ENCODE measurements at places on chromosomes 6 and 20.
A peak's percentile ranks its signal among the peaks of the same experiment; 100 is the strongest.

GRCh38 chr6:38695933-38696332, 7.0 kb downstream of the GLO1 start:
- no peak for DNase-seq

DNA sequence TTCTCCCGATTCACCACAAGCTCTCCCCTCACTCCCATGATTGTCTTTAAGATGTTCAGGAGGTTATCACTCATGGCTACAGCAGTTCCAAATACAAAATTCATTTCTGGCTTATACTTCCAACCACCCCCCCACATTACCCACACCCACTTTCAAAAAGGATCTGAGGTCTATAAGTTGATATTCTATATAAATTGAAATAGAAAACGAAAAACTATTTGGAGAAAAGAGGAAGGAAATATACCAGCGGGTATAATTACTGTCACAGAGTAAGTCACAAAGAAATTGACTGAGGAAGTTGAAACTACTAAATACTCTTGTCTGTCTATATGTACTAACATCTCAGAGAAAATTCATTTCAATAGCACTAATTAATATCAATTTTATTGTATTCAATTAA, 112.7 kb upstream of the TNFAIP3 start:
- no peak for DNase-seq

DNA sequence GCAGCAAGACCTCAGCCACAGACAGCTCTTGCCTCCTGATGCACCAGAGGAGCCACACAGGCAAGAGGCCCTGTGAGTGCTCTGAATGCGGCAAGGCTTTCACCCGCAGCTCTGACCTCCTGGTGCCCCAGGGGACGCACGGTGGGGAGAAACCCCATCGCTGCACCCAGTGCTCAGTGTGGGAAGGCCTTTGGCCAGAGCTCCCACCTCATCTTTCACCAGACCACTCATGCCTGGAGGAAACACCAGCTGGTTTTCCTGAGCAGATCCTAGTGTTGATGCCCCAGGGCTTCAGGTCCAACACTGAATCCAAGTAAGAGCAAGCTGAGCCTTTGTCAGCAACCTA, 37.0 kb upstream of the XRN2 start:
- DNase-seq: no peak

- no peak for DNase-seq
These were observed 26.5 kb downstream of the TM9SF4 start for GRCh38 chr20:32135983-32136515.

GRCh38 chr6:139881728-139882211, 507.3 kb upstream of the CITED2 start:
- DNase-seq: peak; percentile 45

DNA sequence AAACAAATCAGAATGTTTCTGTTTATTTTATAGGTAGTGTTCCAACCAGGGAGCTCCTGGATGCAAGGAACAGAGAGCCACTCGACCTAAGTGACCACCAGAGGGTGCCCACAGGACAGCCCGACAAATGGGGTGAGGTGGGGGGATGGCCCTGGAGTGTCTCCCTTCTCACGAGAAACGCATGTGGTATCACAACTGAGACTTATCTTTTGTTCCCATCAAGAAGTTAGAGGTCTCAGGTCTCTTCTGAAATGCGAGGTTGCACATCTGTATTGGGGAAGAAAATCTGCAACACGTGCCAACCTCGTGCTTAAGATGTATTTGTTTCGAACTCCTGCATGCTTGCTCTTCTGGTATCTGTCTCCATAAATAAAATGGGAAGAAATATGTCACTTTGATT, 104.0 kb downstream of the ISM1 start:
- no peak for DNase-seq

DNA sequence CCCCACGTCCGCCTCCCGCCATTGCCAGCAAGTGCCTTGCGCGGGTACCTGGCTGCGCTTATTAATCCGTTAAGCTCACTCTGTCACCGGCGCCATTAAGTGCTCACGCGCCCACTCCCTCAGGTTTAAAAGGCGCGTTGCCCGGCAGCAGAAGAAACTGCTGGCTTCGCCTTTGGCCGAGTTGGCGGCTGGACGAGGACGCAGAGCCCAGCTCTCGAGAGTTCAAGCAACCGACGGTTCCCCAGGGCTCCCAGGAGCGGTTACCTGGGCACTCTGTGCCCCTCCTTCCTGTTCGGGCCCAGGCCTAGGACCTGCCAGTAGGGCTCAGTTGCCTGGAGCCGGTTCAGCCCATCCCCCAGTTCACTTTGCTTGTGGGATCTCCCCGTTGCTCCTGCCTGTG, at the start of gene GGTLC1:
Gene GGTLC1 (minus strand): TSS at position 219 of the 400 bp plus-strand sequence. CDS start 2,168 bp downstream, outside the sequence.
- DNase-seq: no peak

DNA sequence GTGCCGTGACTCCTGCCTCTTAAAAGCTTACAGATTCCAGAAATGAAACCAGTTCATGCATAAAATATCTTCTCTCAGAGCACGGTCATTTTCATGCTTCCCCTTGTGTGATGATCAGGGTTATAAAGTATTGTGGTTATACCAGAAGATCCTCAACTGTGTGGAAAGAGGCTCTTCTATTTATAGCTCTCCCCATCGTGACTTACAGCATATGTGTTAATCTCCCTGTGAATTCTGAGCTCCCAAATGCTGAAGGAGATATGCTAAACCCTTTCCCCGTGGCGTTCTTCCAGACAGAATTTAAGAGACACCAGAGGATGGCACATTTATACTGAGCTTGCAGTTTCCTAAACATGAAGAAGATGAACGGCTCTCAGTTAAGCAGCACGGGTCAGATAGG, 158.8 kb downstream of the CDH26 start:
- no peak for DNase-seq

- DNase-seq: no peak
These were observed 12.2 kb downstream of the NFKBIL1 start for GRCh38 chr6:31559606-31559957.

GRCh38 chr6:149223904-149224351, 93.6 kb upstream of the TAB2 start:
- DNase-seq: no peak

GRCh38 chr6:104201557-104201956, 658.2 kb downstream of the HACE1 start:
- DNase-seq: no peak

DNA sequence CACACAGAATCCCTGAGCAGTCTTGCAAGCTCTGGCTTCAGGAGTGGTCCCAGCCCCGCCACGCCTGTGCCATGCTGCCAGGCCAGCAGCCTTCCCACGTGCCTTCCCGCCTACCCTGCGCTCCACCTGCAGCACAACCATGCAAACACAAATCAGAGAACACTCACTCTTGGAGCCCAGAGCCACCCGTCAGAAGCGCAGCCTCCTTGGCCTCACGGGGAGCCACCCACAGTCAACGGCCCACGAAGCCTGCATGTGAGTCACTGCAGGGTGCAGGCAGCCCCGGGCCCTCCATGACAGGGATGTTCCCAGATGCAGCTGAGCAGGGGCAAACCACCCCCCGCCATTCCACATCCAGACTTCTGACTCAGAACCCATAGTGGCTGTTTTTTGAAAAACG, 217.0 kb downstream of the DLL1 start:
- no peak for DNase-seq

- DNase-seq: no peak
These were observed 129.1 kb upstream of the SALL4 start for GRCh38 chr20:51931371-51931781.

- DNase-seq: no peak
These were observed 14.3 kb upstream of the MTRF1L start for GRCh38 chr6:153016846-153017245.

- no peak for DNase-seq
These were observed 396.5 kb downstream of the HDGFL1 start for GRCh38 chr6:22965889-22966288.

DNA sequence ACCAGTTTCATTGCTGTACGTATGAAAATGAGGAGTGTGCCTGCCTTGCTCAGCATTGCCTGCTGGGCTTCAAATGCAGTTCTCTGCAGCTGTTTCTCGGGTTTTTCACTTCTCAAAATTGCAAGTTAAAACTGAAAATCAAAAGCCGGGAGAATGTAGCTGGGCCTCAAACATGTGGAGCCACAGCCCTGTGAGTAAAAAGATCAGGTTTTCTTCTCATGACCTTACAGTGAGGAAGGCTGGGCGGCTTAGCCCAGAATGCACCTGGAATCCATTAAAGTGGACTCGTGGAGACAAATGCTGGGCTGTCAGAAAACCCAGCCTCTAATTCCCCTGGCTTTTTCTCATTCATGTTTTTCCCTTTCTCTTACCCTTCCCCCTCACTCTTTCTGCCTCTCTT, 34.4 kb downstream of the DSE start:
- DNase-seq: no peak

DNA sequence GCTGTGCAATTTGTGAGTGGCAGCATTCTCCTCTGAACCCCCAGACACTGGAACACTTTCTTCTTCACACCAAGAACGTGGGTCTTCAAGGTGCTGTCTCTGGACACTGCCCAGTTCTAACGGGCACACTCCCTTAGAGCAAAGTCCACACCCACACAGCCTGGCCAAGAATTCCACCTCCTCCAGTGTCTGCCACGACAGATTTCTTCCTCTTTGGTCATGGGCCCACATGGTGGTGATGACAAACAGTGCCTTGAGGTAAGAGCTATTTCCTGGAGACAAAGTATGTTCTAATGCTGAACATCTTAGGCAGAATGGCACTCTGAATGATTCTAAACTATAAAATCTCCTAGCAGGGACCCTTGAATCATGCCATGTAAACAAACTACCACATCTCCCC, 25.5 kb upstream of the SSTR4 start:
- peak; percentile 18 for DNase-seq

GRCh38 chr6:157428427-157429202, 47.6 kb downstream of the ZDHHC14 start:
- DNase-seq: no peak

GRCh38 chr6:101429270-101429669, 35.8 kb downstream of the GRIK2 start:
- no peak for DNase-seq

DNA sequence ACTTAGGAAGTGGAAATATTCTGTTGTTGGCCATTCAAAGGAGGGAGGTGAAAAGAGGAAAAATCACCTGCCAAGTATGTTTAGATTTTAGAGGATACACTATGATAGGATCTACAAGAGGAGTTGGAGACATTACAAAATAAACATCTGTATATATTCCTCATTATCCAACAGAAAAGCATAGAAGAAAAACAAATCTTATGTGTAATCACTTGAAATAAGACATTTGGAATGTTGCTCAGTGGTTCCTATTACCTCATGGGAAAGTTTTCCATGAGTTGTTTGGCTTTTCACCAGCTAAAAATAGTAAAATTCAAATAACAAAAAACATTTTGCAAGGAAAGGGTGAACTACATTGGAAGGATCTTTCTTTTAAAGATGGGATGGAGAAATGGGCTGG, 76.7 kb upstream of the CARMIL1 start:
- peak; percentile 42 for DNase-seq

DNA sequence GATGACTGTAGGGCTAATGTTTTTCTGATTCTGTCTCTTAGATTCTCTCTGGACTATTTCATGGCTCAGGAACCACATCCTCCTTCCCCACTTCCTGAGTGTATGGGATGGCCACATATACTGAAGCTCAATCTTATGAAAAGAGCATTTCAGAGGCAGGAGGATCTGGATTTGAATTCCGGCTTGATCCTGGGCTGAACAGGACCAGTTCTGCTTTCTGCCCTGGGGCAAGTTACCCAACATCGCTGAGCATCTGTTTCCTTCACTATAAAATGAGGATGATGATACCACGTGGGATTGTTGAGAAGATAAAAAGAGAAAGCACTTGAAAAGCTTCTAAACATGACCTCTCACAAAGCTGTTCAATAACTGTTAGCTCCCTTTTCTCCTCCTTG, 168.4 kb upstream of the TNFAIP3 start:
- DNase-seq: no peak

DNA sequence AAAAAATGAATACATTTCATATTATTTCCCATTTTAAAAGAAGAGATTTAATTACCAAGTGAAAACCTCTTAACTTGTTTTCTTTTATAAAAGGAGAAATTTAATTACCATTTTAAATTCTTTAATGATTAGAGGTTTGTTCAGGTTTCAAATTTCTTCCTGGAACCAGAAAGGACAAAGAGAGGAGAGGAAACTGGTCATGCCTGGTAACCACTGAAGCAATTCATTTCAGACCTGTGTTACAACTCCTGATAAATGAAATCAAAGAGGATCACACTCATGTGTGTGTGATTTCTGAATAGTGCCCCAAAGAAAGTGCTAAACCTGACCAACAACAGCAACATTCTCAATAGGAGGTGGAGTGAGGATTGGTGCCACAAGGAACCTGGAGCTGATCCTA, 12.6 kb upstream of the SLPI start:
- no peak for DNase-seq

DNA sequence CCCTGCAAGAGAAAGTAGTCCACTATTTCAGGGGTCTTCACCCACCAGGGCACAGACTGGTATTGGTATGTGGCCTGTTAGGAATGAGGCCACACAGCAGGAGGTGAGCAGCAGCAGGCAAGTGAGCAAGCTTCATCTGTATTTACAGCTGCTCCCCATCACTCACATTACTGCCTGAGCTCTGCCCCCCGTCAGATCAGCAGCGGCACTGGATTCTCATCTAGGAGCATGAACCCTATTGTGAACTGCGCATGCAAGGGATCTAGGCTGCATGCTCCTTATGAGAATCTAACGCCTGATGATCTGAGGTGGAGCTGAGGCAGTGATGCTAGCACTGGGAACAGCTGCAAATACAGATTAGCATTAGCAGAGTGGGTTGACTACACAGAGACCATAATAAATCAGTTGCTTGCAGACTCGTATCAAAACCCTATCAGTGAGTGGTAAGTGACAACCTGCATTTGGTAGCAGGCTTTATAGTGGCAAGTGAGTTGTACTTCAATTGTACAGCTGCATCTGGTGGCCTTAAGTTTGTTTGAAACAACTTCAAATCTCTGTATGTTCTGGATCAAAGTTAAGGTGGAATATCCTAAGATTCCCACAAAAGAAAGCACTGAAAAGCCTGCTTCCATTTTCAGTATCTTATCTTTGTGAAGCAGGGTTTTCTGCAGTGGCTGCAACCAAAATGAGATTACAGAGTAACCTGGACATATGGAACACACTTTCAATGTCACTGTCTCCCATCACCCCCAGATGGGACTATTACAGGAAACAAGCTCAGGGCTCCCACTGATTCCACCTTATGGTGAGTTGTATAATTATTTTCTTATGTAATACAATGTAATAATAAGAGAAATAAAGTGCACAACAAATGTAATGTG, 12.8 kb downstream of the C6orf141 start:
- no peak for DNase-seq

DNA sequence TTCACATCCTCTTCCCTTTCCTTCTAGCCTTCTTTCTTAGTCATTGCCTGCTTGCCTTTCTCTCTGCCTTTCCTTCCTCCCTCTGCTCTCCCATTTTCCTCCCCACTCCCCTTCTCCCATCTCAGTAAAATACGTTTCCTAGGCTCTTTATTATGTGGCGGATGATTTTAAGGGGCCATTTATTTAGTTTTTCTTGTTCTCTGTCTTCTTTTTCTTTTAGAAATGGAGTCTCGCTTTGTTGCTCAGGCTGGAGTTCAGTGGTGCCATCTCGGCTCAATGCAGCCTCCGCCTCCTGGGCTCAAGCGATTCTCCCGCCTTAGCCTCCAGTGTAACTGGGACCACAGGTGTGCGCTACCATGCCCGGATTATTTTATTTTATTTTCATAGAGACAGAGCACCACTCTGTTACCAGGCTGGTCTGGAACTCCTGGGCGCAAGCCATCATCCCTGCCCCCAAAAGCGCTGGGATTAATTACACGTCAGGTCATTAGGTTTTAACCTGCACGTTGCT, 1.5 kb downstream of the MTHFD1L start:
- no peak for DNase-seq
